Upper lobe of right lung (tissue), 1 donor: ENCODE measurements at places on chromosomes 7 and 10. TPM values are rescaled to one million over a fixed set of nuclear protein-coding genes. Genes with fewer than 3 reads are reported as not detected.
A peak's percentile ranks its signal among the peaks of the same experiment; 100 is the strongest.

ARMS2 gene
- total RNA-seq: not detected

IFIT1B gene
- total RNA-seq: not detected

ANK3 gene
- total RNA-seq: 91.1 TPM

- no peak overlapping the region for H3K27ac ChIP-seq
- H3K36me3 ChIP-seq: no peaks in the 10 kb centered on the region
- H3K27me3 ChIP-seq: no peaks in the 10 kb centered on the region
- no peak overlapping the region for H3K4me3 ChIP-seq
These were observed 214.9 kb upstream of the TCF7L2 start for GRCh38 chr10:112735041-112735695.

- no peaks in the 10 kb centered on the region for H3K4me1 ChIP-seq
- no peak for DNase-seq
- H3K27me3 ChIP-seq: no peaks in the 10 kb centered on the region
- H3K4me3 ChIP-seq: no peak overlapping the region
- no peaks in the 10 kb centered on the region for H3K36me3 ChIP-seq
- H3K27ac ChIP-seq: no peak overlapping the region
These were observed 350.0 kb upstream of the FZD8 start for GRCh38 chr10:35992107-35992506.

DNA sequence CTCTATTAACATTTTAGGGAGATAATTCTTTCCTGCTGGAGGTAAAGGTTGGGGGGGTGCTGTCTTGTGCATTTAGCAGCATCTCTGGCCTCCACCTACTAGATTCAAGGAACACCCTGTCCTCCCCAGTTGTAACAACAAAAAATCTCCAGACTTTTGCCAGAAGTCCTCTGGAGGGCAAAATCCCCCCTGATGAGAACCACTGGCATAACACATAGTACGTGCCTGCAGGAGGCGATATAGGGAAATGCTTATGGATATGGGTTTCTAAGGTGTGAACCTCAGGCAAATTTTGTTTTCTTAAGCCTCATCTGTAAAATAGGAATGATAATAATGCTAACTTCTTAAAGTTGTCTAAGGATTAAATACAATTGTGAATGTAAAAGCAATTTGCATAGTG, 2.9 kb upstream of the OSBPL3 start:
- no peak overlapping the region for H3K27ac ChIP-seq
- no peak overlapping the region for H3K4me3 ChIP-seq
- H3K36me3 ChIP-seq: no peaks in the 10 kb centered on the region

DNA sequence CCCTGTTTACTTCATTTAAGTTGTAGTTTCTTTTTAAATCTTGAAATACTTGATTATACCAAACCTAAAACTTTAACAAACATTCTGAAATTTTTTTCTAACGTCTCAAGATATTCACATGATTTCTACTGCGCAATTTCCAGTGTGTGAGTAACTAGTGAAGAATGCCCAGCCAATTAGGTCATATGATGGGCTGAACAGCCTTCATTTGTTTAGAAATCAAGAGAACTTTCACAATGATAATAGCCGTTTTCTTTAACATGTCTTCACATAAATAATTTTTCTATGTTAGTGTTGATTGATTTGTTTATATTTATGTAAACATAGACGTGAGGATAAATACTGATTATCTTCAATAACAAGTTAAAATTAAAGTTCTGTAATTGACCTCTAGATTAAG, 21.8 kb downstream of the STAM start:
- peak overlapping the region; percentile 85 for H3K27ac ChIP-seq
- H3K4me1 ChIP-seq: peaks cover 33% of the 10 kb centered on the region
- no peak for DNase-seq
- H3K36me3 ChIP-seq: peaks cover 17% of the 10 kb centered on the region
- peak overlapping the region; percentile 9 for H3K4me3 ChIP-seq

GRCh38 chr7:34260279-34260678, 354.9 kb downstream of the BMPER start:
- H3K27me3 ChIP-seq: no peaks in the 10 kb centered on the region
- DNase-seq: no peak
- no peaks in the 10 kb centered on the region for H3K4me1 ChIP-seq
- H3K27ac ChIP-seq: no peak overlapping the region
- no peaks in the 10 kb centered on the region for H3K36me3 ChIP-seq

GRCh38 chr10:55837273-55837672, 523.8 kb downstream of the ZWINT start:
- H3K4me1 ChIP-seq: no peaks in the 10 kb centered on the region
- H3K36me3 ChIP-seq: no peaks in the 10 kb centered on the region
- DNase-seq: no peak
- H3K27me3 ChIP-seq: no peaks in the 10 kb centered on the region
- no peak overlapping the region for H3K27ac ChIP-seq

DNA sequence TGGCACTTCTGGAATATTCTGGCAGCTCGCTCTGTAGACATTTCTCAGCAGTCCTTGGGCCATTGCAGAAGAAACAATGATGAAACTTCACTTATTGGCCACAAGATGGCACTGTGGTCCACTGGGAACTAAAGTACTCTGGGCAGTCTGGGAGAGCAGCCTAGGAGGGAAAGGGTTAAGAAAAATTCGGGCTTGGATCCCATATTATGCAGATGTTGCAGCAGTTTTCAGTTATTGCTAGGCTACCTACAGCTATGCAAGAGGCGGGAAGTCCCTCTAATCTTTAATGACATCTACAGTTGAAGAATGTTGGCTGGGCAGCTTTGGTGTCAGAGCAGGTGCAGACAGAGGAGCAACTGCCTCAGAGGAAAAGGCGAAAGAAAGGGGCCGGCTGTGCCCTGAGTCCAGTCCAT, 201.7 kb upstream of the PRSS58 start:
- no peaks in the 10 kb centered on the region for H3K27me3 ChIP-seq
- H3K27ac ChIP-seq: no peak overlapping the region
- no peaks in the 10 kb centered on the region for H3K36me3 ChIP-seq
- no peaks in the 10 kb centered on the region for H3K4me1 ChIP-seq
- H3K4me3 ChIP-seq: no peak overlapping the region

DNA sequence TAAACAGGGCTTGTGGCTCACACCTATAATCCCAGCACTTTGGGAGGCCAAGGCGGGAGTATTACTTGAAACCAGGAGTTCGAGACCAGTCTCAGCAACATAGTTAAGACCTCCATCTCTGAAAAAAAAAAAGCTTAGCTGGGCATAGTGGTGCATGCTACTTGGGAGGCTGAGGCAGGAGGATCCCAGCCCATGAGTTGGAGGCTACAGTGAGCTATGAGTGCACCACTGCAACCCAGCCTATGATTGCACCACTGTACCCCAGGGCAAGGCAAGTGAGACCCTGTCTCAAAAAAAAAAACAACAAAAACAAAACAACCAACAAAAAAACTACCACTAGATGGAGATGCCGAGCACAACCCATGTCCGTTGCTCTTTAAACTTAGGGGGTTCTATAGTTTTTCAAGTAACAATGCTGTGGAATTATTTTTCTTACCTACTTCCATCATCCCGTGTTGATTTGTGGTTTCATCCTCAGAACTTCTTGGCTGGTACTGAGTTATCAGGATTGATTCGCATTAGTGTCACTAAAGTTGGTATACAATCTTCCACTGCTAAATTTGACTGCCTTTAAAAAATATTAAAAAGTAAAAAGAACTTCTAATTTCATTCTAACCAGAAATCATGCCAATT, 12.2 kb upstream of the REPIN1 start:
- H3K36me3 ChIP-seq: no peaks in the 10 kb centered on the region
- DNase-seq: peak; percentile 12
- H3K4me1 ChIP-seq: peaks cover 12% of the 10 kb centered on the region
- H3K4me3 ChIP-seq: no peak overlapping the region

DNA sequence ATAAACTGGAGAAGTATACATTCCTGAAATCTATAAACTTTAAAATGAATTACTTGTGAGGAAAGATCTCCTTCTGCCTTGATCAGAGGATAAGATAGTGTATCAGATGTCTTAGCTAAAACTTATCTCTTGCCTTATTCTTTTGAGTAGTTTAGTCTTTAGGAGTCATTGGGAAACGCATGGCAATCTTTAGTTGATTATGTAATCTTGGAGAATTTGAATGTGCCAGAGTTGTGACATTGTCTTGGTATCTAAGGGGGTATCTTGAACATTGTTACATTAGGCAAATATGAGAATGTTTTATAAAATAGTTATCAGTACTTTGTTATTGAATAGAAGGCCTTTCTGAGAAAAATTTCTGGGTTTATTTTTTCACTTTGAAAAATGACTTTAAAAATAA, 61.6 kb upstream of the ADRA2A start:
- DNase-seq: no peak
- H3K36me3 ChIP-seq: peaks cover 37% of the 10 kb centered on the region
- H3K4me3 ChIP-seq: no peak overlapping the region
- H3K27me3 ChIP-seq: no peaks in the 10 kb centered on the region
- no peaks in the 10 kb centered on the region for H3K4me1 ChIP-seq
- no peak overlapping the region for H3K27ac ChIP-seq

GRCh38 chr7:155191901-155192478, 105.7 kb upstream of the INSIG1 start:
- H3K36me3 ChIP-seq: no peaks in the 10 kb centered on the region
- H3K4me3 ChIP-seq: no peak overlapping the region
- H3K4me1 ChIP-seq: no peaks in the 10 kb centered on the region
- no peak for DNase-seq

GRCh38 chr10:12945690-12946359, 55.7 kb downstream of the CCDC3 start:
- H3K4me3 ChIP-seq: no peak overlapping the region
- no peak for DNase-seq
- no peaks in the 10 kb centered on the region for H3K4me1 ChIP-seq

DNA sequence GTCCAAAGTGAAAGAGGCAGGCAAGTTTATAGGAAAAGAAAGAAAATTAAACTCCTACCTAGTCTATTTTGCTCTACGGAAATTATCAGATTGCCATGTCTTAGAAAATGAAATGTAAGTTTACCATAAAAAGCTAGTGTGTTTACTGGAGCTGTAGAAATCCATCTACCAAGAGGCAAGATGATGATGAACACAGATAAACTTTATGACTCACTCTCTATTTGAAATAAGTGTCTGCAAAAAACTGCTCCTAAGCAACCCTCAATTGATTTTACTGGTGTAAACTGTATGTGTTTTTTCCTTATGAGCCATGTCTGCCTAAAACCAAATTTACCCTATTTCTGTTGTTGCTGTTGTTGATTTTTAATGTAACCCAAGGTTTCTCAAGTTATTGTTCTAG, 73.8 kb upstream of the TMEM106B start:
- no peaks in the 10 kb centered on the region for H3K27me3 ChIP-seq
- H3K4me1 ChIP-seq: no peaks in the 10 kb centered on the region
- no peak for DNase-seq
- no peak overlapping the region for H3K4me3 ChIP-seq

- no peaks in the 10 kb centered on the region for H3K27me3 ChIP-seq
- H3K4me3 ChIP-seq: no peak overlapping the region
- DNase-seq: peak; percentile 80
- H3K36me3 ChIP-seq: no peaks in the 10 kb centered on the region
- no peak overlapping the region for H3K27ac ChIP-seq
These were observed 38.5 kb upstream of the STEAP4 start for GRCh38 chr7:88344956-88345832.
